Activated CD4-positive, alpha-beta T cell treated with anti-CD3 and anti-CD28 coated beads, Interleukin-2, amount 50 U/mL, for 1 hour (primary cell): ENCODE measurements at places on chromosomes 6 and 20.

GRCh38 chr6:63197741-63198140, 13.5 kb upstream of the FKBP1C start:
- no peak for DNase-seq

- no peak for DNase-seq
These were observed 674.6 kb upstream of the MARCKS start for GRCh38 chr6:113182370-113183141.

DNA sequence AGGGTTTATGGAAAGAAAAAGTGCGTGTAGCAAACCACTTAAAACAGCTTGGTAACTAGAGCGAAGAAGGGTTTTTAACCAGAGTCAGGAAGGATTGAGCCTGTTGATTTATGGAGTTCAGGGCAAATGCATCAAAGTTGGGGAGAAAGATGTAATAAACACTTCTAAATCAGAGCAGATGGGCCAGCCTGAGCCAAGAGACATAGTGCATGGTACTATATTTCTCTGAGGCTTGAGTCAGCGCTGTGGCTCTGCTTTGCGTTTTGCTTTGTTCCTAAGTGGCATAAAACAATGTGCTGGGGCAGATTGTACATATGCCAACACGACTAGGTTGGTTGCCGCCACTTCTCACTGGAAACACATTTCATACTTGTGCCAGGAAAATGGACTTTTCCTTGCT, 111.3 kb downstream of the BCKDHB start:
- DNase-seq = no peak

GRCh38 chr6:15077006-15077405, 168.9 kb upstream of the JARID2 start:
- DNase-seq = no peak
